ENCODE measurements at places on chromosomes 13 and 19.

DNA sequence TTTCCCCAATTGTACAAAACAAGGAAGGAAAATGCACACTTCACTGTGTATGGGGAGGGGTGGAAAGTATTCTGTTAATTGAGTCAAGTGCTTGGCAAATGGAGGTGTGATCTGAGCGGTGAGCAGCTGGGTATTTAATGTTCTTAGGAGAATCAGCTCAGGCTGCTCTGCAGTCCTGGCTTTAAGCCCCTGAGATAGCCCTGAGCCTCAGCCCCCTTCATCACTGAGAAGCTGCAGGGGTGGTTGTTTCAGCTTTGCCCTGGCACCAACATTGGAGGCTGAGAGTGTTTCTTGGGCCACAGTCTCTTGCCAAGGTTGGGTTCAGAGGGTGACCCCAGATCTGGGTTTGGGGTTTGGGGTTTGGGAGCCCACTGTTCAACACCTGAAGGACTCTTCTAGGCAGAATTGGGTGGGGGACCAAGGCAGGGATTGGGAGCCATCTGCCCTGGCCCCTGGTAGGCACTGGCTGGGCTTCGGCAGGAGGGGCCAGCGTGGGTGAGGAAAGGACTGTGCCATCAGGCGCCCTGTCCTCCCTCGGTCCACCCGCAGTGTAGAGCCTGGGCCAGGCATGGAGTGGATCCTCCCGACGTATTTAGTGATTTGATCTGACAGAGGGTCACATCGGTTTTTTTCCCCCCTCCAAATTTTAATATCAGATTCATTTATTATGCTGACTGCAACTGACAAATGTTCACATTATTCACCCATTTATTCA is 66.7 kb upstream of the ZNF536 start:
- no peak for DNase-seq

DNA sequence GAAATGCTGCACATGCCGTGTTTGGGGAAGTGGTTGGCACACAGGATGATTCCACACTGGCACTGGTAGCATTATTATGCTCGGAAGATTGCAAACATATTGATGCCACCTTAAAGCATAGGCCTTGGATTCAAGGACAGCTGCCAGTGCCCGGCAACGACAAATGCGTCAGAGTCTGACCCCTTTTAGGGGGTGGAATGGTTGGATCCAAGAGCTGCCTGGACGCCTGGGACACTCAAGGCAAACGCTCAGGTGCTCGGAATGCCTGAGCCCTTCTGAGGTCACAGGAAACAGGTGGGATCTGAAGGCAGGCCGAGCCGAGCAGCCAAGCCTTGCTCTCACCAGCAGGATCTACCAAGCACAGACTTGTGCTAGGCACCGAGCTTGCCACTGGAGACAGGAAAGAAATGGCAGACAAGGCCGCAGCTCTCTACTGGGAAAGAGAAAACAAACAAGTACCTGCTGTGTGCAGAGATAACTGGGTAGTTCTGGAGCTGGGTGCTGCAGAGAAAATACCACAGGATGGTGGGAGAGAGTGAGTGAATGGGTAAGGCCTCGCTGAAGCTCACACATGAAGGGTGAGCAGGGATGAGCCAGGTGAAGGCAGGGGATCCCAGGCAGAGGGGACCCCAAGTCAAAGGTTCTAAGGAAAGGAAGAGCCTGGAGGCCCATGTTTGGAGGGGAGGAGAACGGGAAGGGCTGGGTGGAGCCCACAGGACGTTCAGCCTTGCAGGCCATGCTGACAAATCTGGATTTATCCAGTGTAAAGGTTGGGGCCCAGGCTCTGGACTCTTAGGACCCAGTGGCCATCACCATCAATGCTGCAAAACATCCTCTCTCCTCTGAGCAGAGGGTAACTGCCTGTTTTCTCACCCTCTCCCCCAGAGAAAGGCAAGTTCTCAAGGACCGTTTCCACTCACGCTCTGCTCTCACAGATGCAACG is 9.2 kb downstream of the RANBP3 start:
- DNase-seq, result no peak

DNA sequence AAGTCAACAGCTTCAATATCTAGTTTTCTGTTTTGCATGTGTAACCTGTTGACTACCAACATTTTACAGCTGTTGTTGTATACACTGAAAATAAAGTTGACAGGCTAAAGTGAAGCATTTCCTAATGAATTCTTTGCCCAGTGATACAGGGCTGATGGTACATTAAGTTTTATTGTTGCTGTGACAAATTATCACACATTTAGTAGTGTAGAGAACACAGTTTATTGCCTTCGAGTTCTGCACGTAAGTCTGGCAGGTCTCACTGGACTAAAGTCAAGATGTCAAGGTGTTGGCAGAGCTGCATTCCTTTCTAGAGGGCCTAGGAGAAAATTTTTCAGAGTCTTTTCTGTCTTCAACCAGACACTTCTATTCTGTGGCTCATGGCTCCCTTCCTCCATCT is 184.2 kb downstream of the SLITRK6 start:
- no peak for DNase-seq

- no peak for DNase-seq
These were observed 571.1 kb upstream of the ARGLU1 start for GRCh38 chr13:107139006-107139405.

DNA sequence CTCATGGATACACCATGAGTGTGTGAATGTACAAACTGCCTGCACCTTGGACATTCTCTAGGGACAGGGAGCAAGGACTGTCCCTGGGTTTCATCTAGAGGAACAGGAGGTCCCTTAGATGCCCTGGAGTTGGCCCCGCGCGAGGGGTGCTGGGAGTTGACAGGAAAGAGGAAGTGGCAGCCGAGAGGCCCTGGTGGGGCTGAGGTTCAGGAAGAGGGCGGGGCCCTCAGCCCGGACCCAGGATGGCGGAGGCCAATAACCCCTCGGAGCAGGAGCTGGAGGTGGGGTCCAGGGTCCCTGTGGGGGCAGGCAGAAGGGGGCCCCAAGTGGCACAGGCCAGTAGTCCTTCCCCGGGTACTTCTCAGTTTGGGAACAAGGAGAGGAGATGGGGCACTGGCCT is 6.9 kb downstream of the PKN1 start:
- peak; percentile 71 for DNase-seq

DNA sequence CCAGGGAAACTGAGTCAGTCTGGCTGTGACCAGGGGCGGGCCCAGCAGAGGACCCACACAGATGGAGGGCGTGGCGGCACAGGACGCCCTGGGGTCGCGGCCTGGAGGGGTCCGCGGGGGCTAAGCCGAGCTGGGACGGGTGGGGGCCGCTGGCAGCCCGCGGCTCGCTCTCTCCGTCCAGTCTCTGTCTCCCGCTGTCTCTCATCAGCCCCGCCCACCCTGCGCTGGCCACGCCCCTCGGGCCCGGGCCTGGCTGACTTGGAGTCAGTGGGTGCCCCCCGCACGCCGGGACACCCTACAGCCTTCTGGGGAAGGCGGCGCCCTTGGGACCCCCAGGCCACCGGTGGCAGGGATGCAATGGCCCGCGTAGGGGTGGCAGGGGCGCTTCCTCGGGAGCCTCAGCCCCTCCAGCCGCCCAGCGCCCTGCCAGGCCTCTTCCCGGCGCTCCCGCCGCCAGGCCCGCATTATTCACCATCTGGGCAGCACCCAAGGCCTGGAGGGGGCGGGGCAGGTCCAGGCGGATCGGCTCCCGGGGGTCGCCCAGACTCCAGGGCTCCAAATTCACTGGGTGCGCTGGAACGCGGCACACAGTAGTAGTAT is at the start of gene TBXA2R:
TSS of gene TBXA2R (minus strand) at position 186 of the 600 bp plus-strand sequence. CDS start 6,241 bp downstream, outside the sequence.
- peak; percentile 80 for DNase-seq

GRCh38 chr19:3766520-3766919 is 4.0 kb downstream of the MRPL54 start:
- DNase-seq, result no peak

GRCh38 chr13:20446900-20447299 is 78.8 kb downstream of the CRYL1 start:
- no peak for DNase-seq

DNA sequence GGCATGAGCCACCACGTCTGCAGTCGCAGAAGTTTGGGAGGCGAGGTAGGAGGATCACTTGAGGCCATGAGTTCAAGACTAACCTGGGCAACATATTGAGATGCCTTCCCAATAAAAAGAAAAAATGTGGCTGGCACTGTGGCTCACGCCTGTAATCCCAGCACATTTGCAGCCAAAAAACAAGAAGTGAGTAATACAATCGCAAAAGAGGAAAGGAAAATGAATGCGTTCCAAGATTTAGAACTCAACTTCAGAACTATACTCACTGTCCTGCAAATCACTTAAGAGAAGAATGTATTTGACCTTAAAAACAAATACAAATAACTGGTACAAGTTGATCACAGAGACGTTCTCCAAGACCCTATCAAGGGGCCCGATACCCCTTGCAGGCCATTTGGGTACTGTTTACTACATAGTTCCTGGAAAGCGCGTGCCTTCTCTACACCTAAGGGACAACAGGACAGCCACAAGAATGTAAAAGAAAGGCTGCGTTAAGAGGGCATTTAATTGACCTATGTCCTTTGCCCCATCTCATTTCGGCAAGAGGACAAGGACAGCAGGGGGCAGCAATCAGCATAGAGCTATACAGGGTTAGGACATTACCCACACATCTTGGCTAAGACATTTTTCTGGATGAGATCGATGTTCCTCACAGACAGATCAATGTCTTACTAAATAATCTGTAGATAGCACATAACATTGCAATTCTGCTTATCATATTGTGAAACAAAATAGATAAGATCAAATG is 41.3 kb downstream of the FLT3 start:
- peak; percentile 57 for DNase-seq

DNA sequence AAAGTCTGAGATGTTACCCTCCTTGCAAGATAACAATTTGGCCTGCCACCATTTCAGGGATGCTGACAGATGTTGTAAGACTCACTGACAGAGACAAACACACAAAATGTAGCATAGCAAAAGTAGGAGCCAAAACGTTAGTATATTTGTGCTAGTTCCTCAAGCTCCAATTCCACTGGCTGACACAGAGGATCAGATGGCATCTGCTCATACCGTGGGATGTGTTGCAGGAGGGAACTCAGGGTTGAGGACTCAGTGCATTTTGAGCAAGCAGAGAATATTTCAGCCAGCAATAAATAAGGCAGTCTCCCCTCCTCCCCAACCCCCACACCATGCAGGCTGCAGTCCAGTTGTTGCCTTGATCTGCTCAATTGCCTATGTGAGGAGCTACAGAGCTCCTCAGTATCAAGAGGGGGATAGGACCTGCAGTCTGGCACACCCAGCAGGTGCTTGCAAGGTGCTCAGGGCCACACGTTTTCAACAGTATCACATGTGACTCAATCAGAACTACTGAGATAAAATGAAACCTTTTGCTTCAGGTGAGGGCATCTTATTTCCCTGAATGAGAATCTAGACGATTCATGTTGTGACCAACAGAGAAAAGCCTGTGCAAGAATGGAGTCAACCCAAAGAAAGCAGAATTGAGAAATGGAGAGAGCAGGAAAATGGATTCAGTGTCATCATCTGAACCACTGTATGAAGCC is 23.6 kb upstream of the LRCH1 start:
- no peak for DNase-seq

- DNase-seq, result no peak
These were observed 62.2 kb downstream of the CCNE1 start for GRCh38 chr19:29873801-29874575.

DNA sequence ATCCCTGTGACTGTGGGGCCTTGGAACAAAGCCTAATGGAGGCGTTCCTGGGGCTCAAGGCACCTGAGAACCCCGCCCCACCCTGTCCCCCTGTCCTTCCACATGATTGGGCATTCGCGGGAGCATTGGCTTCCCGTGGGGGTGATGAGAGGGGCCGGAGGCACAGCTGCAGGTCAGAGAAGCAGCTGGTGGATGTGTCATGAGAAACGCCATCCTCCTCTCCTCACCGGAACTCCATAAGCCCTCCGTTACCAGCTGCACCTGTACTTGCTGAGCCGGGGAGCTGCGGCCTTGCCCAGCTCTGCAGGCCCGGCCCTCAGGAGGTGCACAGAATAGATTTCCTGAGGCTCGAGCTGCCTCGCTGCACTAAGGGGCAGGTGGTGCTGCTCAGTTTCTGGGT is 42.0 kb downstream of the CAPN12 start:
- no peak for DNase-seq

DNA sequence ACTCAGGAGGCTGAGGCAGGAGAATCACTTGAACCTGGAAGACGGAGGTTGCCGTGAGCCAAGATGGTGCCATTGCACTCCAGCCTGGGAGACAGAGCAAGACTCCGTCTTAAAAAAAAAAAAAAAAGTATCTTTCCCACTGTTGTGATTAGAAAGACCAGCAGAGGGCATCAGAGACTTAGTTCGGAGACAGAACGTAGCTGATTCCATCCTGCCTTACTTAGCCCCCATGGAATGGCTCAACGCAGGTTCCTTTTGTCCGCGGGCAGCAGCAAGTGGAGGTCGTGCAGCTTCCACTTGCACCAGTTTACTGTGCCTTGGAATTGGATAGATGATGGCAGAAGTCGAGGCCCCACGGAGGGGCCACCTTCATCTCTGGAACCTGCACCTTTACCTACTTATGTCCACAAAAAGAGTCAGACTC is 8.1 kb downstream of the TIMM29 start:
- peak; percentile 61 for DNase-seq

DNA sequence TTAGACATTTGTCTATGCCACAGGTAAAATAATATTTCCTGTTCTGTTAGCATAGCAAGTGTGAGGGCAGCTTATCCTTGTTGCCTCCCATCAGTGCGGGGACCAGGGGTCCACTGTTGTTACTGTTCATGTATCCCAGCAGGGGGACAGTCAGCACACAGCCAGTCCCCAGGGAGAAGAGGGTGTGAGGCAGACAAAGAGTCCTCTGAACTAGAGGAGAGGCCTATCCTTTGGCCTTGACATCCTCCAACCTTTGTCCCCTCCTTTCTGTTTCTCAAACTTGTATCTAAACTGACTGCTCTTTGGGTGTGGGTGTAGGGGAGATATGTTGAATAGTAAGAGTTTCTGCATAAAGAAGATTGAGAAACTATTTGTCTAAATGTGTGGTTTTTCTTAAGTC is 2.9 kb upstream of the GPR18 start:
- no peak for DNase-seq

GRCh38 chr13:102870677-102871415 is 25.0 kb downstream of the ERCC5 start:
- DNase-seq, result peak; percentile 50

DNA sequence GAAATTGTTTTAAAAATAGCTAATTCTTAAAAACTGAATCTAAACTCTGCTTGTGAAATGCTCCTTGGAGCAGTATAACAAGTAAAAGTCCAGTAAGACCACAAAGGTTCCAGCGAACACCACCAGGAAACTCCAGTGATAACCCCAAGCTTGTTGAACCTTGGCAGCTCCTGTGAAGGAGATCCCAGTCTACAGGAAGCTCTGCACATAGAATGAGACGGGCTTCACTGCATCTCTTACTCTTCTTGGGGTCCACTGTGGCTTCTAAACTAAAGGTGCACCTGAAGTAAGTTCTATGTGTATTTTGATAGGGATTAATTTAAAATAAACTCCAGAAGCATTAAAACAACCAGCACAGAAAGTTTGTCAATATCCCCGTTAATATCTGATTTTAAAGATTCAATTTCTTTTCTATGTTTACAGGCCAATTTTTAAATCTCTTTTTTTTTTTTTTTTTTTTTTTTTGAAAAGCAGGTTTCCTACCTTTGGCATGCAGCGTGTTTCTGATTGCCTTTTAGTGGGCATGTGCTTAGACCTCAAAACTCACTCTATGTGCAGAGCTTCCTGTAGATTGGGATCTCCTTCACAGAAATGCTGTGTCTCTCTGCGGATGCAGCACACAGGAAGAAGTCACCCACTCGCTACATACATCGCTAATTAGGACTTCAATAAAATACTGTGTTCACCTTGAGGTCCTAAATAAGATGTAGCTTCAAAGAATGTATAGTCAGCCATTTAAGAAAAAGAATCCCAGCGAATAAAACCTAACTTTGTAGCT is 508.5 kb downstream of the KLF12 start:
- DNase-seq, result no peak
